NCI-H748 treated with DMSO at 0.1 percent for 48 hours (cell line): ENCODE measurements at places on chromosomes 16 and 17.

GRCh38 chr17:13503526-13503925 is 98.2 kb downstream of the HS3ST3A1 start:
- no peak for DNase-seq

DNA sequence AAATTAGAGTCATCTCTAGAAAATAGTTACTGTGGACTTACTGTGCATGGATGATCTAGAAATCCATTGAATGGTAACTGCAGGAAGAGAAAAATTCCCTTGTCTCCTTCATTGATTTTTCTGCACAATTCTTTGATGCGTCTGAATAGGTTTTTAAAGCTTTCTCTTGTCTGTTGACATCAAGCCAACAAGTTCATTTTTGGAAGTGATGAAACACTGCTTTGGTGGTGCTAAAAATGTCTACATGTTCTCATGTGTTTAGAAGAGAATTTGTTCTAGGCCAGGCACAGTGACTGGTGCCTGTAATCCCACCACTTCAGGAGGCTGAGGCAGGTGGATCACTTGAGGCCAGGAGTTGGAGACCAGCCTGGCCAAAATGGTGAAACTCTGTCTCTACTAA is 57.1 kb upstream of the AXIN2 start:
- no peak for DNase-seq

DNA sequence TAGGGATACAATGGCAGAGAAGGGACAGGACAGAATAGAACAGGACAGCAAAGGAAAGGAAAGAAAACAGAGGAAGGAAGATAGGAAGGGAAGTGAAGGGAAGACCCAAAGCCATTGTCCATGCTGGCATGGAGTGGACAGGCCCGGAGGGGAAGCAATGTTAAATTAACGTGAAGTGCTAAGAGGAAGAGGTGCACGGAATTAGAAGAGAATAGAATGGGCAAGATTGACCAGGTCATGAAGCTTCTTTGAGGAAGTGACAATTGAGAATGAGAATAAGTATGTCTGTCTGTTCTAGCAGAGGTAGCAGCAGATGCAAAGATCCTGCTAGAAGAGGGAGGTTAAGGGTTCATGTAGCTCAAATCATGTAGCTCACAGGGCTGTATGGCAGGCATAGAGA is 117.2 kb downstream of the MAF start:
- DNase-seq, result no peak

GRCh38 chr16:88196471-88197400 is 186.0 kb upstream of the ZNF469 start:
- no peak for DNase-seq
